ENCODE measurements at places on chromosomes 2 and 18.

DNA sequence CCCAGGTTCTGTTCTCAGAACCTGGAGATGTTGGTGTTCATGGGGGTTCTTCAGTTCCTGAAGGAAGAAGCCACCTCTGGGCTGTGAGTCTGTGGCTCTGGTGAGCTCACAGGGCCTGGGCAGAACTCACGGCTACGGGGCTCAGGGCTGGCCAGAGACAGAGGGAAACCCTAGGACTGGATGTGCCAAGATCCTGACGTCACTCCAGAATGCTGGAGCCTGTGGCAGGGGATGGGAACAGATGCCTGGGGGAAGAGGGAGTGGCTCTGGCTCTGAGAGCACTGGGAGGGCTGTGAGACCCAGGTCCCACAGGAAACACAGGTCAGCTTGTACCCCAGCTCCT, at the start of gene OTOF:
Gene OTOF, minus strand, starts transcription at position 214 of the 343 bp plus-strand sequence.
- DNase-seq: no peak

DNA sequence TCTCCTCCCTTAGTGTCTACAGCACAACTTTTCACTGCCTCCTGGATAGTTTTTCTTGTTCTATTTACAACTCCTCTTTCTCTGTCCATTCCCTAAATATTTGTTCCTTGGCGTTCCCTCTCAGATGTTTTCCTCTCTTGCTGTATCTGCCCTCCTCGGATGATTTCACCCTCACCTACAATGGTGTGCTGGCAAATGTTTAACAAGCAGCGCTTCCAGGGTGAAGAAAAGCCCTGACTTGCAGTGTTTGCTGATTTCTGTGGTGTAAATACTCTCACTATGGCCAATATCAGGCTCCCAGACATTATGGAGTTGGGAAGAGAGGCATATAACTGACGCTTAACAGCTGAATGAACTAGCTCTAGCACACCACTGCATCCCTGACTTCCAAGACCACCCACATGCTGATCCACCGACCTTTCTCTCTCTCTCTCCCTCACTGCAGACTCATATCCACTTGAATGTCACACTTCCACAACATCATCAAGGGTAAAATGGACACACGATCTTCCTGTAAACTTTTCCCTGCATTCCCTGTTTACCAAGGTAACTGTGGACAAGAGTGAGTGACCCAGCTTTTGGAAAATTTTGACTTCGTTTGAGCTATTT, 31.5 kb upstream of the SPTBN1 start:
- no peak for DNase-seq

DNA sequence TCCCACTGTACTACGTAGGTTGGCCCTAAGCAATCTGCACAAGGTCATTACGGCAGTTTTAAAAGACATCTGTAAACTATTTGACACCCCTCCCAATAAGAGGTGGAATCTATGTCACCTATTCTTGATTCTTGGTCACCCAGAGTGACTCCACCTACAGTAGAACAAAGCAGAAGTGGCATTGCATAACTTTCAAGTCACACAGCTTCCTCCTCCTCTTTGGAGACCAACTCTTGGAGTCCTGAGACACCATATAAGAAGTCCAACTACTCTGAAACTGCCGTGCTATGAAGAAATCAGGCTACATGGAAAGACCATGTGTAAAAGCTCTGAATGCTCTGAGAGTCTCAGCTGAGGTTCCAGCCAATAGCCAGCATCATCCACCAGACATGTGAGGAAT, 253.5 kb upstream of the CDH20 start:
- no peak for DNase-seq

DNA sequence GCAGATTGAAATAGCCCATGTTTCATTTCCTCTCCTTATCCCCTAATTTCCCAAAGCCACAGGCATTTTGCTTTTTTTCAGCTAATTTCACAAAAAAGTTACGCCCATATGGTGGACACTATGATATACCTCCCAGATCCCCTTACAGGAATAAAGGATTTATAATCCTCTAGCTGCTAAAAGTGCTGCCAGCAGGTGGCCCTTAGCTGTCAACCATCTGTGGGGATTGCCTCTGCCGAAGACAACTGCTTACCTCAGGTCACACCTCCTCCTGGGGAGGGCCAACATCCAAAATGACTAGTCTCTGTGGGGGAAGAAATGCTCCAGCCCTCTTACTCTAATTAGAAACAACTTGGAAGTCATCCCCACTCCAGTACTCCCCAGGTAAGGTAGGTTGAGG, 61.0 kb upstream of the EPB41L3 start:
- DNase-seq: no peak

GRCh38 chr2:18169121-18169892, 290.8 kb downstream of the KCNS3 start:
- DNase-seq: no peak

DNA sequence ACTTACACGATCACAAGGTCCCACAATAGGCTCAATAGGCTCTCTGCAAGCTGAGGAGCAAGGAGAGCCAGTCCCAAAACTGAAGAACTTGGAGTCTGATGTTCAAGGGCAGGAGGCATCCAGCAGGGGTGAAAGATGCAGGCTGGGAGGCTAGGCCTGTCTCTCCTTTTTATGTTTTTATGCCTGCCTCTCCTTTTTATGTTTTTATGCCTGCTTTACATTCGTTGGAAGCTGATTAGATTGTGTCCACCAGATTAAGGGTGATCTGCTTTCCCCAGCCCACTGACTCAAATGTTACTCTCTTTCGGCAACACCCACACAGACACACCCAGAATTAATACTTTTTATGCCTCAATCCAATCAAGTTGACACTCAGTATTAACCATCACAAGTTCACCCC, 9.9 kb upstream of the GYPC start:
- DNase-seq: no peak

DNA sequence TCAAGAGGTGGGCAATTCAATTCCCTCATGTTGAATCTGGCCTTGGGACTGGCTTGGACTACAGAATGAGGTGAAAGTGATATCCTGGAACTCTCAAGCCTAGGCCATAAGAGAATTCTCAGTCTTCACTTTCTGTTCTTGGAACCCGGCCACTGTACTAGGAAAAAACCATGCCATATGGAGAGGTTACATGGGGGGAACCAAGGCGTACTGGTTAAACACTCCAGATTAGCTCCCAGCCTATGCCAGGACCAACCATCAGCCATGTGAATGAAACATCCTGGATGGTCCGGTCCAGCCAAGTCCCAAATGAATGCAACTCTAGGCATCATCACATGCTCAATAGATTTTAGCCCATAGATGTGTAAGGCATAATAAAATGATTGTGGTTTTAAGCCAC, 56.4 kb downstream of the ZNF385B start:
- DNase-seq: no peak

DNA sequence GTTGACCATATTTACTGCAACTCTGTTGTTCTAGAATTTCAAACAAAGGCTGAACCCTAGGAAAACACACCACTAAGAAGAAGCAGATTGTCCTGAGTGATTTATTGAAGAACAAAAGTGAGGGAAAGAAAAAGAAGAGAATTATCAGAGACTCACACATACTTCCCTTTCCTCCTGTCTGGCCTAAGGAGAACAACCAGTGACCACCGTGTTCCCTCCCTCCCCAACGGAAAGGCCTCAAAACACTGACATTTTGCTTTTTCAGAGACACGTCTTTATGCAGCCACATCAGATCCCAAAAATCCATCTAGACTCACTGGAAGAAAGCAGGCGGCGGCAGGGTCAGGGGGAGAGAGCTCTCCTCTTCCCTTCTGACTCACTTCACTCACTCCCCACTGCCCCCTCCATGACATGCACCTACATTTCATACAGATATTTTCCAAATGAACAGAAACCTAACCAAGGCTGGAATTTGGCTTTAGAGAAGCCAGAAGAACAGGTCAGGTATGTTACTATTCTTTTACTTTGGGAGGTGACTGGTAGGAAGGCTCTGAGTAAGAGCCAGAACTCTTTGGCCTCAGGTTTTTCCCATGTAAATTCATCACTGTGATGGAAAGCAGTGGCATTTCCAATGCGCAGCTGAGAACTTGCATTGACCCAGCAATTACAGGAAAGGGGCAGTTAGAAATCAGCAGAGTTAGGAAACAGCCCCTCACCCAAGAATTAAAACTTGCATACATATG, 169.9 kb downstream of the BCL11A start:
- no peak for DNase-seq

DNA sequence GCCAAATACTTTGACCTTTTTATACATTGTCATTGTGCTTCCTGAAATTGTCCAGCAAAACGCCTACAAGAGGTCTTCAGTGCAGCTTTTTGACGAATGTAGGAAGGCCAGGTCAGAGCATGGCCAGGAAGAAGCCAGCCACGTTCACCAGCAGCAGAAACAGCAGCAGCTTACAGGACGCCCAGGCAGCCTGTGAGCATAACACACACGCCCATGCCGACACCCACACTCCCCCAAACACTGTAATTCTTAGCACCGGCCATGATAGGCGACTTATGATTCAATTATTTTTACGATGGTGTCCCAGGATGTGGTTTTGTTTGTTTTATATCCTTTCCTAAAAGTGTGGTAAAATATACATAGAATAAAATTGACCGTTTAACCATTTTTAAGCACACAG, 249.1 kb upstream of the SALL3 start:
- no peak for DNase-seq

DNA sequence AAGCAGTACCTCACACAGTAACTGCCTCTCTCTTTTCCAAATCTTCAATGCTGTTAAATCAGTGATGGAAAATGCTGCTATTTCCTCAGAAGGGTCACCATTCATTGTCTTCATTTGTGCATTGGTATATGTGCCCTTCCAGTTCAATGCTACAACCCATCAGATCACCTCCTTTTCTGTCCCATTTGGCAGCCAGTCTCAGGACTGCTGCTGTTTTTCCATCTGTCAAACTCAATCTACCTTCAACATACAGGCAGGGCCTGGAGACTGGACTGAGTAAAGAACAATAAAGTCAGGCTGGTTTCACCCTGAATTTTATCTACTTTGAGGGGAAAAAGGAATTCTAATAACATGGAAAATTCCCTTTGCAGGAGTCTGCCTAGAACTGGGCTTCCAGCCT, 17.9 kb downstream of the ZNF385B start:
- no peak for DNase-seq

- no peak for DNase-seq
Measured at GRCh38 chr18:26941584-26941983, 76.1 kb upstream of the AQP4 start.

DNA sequence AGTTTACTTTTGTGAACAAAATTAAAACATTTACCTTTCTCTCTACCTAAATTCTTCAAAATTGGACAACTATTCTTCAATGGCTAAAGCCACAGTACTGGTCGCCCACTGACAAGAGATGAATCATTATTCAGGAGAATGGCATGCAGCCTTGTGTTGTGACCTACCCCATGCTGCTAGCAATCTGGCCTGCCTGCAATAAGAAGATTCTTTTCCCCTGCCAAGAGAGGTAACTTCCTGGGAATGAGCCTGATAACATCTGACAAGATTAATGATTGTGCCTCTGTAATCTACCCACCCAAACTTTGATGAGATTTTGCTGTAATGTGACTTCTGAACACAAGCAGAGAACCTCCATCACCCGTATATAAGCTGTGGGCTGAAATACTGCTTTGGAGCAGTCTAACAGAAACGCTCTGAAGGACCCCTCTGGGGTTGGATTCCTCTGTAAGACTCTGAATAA, 47.0 kb upstream of the ST3GAL5 start:
- no peak for DNase-seq

GRCh38 chr2:172095146-172095904, 7.4 kb downstream of the DLX2 start:
- DNase-seq: peak; percentile 58

GRCh38 chr2:162018530-162018929, 55.5 kb downstream of the DPP4 start:
- DNase-seq: no peak

GRCh38 chr2:239269916-239270315, 130.9 kb downstream of the HDAC4 start:
- no peak for DNase-seq

- no peak for DNase-seq
Measured at GRCh38 chr18:59861963-59862819, 37.6 kb upstream of the PMAIP1 start.

GRCh38 chr2:8489221-8489620, 192.6 kb upstream of the ID2 start:
- no peak for DNase-seq

DNA sequence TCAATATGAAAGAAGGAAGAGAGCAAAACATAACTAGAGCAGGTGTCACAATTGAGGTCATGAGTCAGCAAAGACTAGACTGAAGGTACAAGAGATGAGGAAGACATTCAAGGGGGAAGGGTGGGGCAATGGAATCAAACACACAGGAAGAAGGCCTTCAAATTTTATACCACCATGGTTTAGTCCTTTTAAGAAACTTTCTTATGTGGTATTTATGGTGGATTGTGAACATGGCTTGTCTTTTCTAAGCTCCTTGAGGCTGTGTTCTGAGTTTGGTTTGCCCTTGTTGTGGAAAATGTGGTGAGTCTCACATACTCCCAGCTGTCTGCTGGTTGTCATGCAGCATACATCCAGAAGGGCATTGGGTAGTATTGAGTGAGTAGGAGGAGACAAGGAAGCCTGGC, 62.1 kb downstream of the NABP1 start:
- DNase-seq: no peak

- no peak for DNase-seq
Measured at GRCh38 chr2:100894105-100894795, 74.3 kb downstream of the NPAS2 start.

DNA sequence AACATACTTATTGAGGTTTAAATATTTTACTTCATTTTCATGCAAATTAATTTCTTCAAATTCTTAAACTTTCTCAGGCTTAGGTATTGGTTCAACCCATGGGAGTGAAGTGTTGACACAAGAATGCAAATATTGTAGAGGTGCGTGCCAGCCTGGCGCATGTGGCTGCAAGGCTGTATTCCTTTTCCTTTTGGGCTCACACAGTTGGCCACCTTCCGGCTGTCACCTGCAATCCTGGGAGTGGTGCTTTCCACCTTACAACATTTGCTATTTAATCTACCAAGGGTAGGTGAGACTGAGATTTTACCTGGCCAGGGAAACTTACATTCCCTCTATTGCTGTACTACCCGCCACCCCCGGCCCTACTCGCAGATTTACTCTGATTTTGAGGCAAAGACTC, 141.1 kb downstream of the DCC start:
- no peak for DNase-seq

GRCh38 chr2:30382995-30383394, 64.1 kb upstream of the LCLAT1 start:
- peak; percentile 43 for DNase-seq

DNA sequence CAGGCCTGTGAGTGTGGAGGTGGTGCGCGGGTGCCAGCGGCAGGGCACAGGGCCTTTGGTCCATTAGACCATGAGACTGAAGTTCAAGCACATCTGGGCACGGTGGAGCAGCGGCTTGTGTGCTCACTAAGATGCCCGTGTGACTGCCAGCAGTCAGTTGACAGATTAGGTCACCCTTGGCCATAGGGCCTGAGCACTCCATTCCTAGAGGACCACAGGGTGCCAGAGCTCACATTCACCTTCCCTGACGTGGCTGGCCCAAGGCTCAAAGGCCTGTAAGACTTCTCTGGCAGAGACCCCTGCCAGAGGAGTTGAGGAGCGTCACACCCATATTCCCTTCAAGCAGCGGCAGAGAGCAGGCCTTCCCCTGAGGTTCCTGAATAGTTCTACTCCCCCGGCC, 650 bp downstream of the LHCGR start:
- DNase-seq: no peak

All from NCI-H748 treated with DMSO at 0.1 percent for 48 hours (cell line).